NCI-H187 (cell line): ENCODE measurements at places on chromosomes 6 and 20.

GRCh38 chr6:30019819-30020218, 41.2 kb upstream of the POLR1H start:
- no peak for DNase-seq

- no peak for DNase-seq
Observed at GRCh38 chr20:6240059-6240458, 117.2 kb upstream of the FERMT1 start.

- no peak for DNase-seq
Observed at GRCh38 chr6:136895901-136896300, 26.2 kb upstream of the SLC35D3 start.

DNA sequence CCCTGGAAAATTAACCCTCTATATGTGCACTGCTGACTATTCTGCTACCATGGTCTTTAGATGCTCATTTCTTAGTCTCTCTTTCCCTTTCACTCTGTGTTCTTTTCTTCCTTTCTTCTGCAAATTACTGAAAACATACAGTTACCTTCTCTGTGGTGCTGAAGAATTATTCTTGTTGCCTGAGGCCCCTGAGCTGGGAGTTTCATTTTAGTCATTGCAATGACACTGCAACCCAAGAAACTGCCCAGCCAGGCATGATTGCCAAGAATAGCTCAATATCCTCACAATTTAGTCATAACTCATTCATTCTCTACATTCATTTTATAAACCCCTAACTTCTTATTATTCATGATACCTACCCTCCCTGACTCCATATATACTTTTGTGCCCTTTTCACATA, 245.8 kb upstream of the RAB32 start:
- no peak for DNase-seq

DNA sequence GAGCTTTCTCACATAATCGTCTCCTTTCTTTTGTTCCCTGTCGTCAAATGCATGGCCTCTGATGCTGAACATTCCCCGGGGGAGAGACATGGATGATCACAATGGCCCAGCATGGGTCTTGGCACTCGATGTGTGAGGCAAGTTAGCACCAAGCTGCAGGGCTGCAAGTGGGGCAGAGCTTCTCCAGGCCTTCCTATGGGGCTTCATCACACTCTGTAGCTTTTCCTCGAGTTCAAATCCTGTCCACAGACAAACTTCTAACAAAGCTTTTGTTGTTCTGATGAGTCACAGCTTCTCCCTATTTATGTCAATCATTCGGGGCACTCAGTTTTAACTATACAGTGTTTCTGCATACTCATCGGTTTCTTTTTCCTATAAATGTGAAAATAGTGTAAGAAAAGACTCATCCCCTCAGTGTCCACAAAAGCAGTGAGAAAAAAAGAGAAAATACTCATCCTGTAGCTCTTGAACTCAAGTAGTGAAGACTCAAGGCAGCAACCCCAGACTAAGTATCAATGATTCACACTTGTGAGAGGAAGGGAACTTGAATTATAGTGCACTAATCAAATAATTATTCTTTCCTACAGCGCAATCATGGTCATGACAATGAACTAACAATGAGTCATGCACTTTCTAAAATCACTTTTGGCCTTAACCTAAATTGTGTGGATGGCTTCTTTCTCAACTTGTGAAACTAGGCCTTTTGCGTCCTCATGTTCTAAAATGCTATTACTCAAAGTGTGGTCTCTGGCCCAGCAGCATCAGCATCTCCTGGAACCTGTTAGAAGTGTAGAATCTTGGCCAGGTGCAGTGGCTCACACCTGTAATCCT, 68.4 kb upstream of the NOX3 start:
- no peak for DNase-seq
